Muscle of leg (tissue), 16 donors: ENCODE measurements at places on chromosomes 6 and 20. TPM values are rescaled to one million over a fixed set of nuclear protein-coding genes. Genes with fewer than 3 reads are reported as not detected.

KHDC1L gene
- polyA plus RNA-seq = 0.23 TPM

ENPP1 gene
- 7.9 TPM for polyA plus RNA-seq

EPHA7 gene
- 12.1 TPM for polyA plus RNA-seq

FRK gene
- 0.48 TPM for polyA plus RNA-seq

XKR7 gene
- 0.21 TPM for polyA plus RNA-seq

NTSR1 gene
- polyA plus RNA-seq = 0.16 TPM

ADAM33 gene
- polyA plus RNA-seq = 66.0 TPM

YTHDF1 gene
- 29.1 TPM for polyA plus RNA-seq

OR2B6 gene
- polyA plus RNA-seq = not detected

C6orf120 gene
- polyA plus RNA-seq = 41.6 TPM

VSX1 gene
- polyA plus RNA-seq = not detected

PEX6 gene
- 24.4 TPM for polyA plus RNA-seq

IMPG1 gene
- polyA plus RNA-seq = 0.52 TPM

TRAPPC3L gene
- 0.11 TPM for polyA plus RNA-seq

ULBP1 gene
- polyA plus RNA-seq = 0.40 TPM

CBFA2T2 gene
- 16.2 TPM for polyA plus RNA-seq

GSTA2 gene
- not detected for polyA plus RNA-seq

CD24 gene
- 26.7 TPM for polyA plus RNA-seq

PBOV1 gene
- polyA plus RNA-seq = 0.07 TPM

HLA-DRA gene
- polyA plus RNA-seq = 22.7 TPM

TMEM217 gene
- 0.44 TPM for polyA plus RNA-seq

AVP gene
- polyA plus RNA-seq = 0.31 TPM

ABHD16B gene
- polyA plus RNA-seq = not detected

NHLRC1 gene
- polyA plus RNA-seq = 4.1 TPM

ECT2L gene
- 0.19 TPM for polyA plus RNA-seq

CGA gene
- polyA plus RNA-seq = 0.87 TPM

BPIFB4 gene
- 0.08 TPM for polyA plus RNA-seq

ZNF341 gene
- polyA plus RNA-seq = 2.6 TPM

DLGAP4 gene
- 63.9 TPM for polyA plus RNA-seq

NRSN1 gene
- not detected for polyA plus RNA-seq

RCAN2 gene
- polyA plus RNA-seq = 8.2 TPM

LRFN2 gene
- polyA plus RNA-seq = 0.08 TPM

GLP1R gene
- not detected for polyA plus RNA-seq

BPIFB1 gene
- polyA plus RNA-seq = 0.19 TPM
